Stimulated activated CD8-positive, alpha-beta memory T cell treated with anti-CD3 and anti-CD28 coated beads, Interleukin-2, amount 100 ng/mL, for 1 hour (primary cell): ENCODE measurements at places on chromosomes 7 and 10.

GRCh38 chr7:67918158-67918557, 921.5 kb downstream of the TYW1 start:
- no peak for DNase-seq

GRCh38 chr10:23015021-23015707, 80.2 kb upstream of the MSRB2 start:
- no peak for DNase-seq

- no peak for DNase-seq
Measured at GRCh38 chr10:133262696-133263095, 14.0 kb downstream of the ADAM8 start.

DNA sequence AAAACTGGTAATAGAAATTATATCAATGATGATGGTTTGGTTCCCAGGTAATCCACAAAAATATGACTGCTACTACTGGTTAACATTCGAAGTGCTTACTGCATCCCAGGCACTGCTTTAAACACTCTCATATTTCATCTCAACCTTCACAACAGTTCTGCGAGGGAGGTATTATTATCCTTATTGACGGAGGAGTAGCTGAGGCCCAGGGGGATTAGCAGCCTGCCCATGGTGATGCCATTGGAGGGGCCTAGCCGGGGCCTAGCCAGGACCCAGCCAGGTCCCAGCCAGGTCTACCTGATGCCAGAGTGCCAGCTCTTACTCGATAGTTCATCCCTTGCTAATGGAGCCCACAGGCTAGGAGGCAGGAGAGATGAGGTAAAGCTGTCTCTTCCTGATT, 217.1 kb downstream of the FAM107B start:
- DNase-seq, result no peak

DNA sequence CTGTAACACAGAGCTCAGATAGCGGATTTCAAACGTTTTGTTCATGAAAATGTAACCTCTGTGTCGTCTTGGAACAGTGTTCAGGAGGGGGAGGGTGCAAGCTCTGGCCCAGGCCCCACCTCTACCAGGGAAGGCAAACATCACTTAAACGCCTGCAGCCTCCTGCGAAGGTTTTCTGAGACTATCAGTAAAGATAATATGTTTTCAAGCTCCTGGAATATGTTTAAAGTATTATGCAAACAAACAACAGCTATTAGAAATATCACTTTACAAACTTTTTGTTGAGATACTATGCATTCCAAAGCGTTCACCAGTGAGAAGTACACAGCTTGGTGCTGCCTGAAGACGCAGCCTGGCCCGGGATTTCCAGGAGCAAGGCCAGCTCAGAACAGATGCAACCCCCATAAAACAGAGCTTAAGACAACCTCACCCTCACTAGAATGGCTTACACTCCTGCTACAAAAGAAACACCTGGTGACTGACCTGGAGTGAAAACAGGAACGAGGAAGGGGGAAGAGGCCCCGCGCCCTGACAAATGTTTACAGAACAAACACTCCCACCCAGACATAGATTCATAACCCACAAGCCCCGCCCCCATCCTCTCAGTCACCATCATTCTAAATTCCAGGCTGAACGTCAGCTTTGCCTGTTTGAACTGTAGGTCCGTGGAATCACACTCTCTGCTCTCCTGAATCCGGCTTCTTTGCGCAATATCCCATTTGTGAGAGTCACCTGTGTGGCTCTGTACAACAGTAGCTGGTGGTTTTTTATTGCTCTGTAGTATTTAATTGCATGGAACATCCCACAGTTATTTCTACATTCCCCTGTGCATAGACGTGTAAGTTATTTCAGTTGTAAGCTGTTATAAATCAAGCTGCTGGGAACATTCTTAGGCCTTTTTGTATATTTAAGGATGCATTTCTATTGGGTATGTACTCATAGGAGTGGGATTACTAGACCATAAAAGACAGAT, 155.0 kb downstream of the PTPRN2 start:
- no peak for DNase-seq

DNA sequence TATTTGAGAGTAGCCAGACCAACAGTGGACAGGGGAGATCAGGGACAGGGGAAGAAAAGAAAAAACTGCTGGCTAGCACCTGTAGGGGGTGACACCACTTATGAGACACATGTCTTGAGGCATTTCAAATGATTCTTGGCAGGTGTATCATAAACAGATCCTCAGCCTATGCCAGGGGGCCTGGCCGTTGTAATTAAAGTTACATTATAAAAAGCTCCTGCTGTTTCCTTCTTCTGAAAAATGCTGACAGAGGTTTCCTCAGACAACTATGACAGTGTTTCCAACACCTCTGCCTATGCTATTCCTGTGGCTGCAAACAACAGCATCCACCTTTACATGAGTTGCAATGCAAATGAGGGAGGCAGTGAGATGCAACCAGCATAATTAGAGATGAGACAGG, 281.0 kb upstream of the PTER start:
- no peak for DNase-seq

DNA sequence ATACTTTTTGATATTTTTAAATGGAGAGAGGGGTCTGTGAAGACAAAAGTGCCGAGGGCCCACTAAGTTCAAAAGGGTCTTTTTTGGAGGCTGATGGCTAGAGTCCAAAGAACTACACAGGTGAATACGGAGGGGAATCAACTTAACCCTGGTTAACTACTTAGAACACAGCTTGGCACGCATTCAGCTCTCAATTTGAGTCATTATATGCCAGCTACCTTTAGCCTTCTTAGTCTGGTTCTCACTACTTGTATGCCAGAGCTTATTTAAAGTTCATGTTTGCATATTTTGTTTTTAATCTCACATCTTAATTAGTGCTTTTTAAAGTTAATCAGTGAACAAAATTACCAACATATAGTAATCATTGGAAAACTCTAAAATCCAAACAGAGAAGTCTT, 80.8 kb downstream of the VWDE start:
- DNase-seq, result no peak

GRCh38 chr10:60253484-60253883, 136.2 kb downstream of the ANK3 start:
- no peak for DNase-seq

GRCh38 chr10:23314835-23315239, 29.8 kb downstream of the C10orf67 start:
- DNase-seq, result peak; percentile 12

- no peak for DNase-seq
Measured at GRCh38 chr7:79293655-79294142, 159.8 kb downstream of the MAGI2 start.

DNA sequence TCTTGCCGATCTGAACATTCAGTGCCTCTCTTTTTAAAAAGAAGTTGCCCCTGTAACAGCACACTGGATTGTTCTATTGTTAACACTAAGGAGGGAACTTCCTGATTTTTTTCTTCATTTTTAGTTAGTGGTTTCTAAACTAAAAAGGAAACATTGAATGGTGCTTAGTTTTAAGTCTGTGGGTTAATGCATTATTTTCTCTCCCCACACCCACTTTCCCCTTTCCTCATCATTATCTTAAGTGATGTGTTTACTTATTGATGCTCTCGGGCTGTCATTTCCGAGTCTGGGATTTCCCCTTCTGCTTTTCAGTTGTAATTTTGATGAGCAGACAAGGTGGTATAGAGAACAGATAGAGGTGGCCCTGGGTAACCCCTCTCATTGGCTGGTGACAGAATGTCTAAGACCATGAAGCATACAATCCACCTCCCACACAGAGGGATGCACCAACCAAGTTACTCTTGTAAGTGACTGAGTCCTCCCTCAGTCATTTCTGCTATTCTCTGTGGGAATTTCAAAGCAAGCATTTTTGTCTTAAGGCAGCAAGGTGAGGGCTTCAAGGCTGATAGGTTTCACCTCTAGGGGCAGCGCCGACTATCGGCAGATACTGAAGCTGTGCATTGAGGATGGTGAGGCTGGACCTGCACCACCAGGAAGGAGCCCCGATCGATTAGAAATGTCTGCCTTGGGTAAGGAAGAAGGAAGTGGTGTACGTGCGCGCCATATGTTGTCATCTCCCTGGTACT, 49.5 kb downstream of the CHN2 start:
- DNase-seq, result peak; percentile 16

DNA sequence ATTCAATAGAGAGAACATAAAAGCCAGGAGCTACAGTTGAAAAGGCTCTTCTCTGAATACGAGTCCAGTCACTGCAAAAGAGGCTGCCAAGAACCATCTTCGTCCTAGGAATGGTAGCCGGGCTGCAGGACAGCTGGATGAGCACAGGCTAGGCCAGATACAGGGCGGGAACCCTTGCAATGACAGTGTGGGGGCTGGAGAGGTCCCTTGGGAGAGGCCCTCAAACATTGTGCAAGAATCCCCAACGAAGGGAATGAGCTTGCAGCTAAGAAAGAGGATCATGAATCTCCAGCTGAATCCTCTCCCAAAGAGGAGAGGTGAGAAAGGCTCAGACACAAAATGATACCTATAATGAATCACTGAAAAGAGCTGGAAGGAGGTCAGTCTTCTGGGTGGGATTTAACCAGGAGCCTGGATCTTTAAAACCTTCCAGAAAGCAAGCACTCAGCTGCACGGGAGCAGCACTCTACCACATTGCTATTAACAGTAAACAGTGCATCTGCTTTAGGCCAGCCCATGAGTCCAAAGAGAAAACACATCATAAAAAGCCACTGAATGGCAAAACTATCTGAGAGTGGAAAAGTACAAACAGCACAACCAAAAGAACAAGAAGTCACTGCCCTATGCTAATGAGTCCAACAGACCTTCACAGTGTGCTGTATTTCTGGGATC, 287.9 kb downstream of the TNS3 start:
- DNase-seq, result no peak

GRCh38 chr10:61735882-61736281, 73.2 kb downstream of the CABCOCO1 start:
- no peak for DNase-seq

GRCh38 chr7:1040790-1041189, 3.6 kb upstream of the GPR146 start:
- DNase-seq, result no peak

DNA sequence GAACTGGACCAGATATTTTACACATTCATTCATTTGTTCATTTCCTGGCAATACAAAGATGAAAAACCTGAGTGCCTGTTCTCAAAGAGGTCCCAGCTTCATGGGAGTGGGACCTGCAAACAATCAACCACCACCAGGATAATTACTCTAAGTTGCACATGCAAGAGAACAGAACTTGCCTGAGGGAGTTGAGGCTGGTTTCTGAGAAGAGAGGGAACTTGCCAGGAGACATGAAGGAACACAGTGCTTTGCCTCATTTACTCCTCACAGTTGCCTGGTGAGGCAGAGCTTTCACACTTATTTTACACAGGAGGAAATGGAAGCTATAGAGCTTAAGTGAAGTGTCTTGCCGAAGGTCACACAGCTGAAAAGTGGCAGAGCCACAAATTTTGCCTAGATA, 170.1 kb downstream of the SORCS3 start:
- DNase-seq, result no peak

DNA sequence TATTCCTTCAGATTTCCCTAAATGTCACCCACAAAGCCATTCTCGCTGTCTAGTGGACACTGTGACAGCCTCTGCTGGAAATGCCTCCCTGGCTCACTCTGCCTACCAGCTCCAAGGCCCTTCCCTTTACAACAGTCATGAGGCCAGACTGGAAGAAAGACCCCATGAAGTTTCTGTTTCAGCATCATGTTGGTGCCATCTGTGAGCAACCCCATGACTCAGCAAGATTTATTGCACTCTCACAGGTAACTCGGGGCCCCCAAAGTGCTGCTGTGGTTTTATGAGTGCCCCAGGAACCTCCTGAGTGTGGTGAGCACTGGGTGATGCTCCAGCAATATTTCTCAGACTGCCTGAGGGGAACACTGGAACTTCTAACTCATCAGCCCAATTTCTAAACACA, 218.6 kb downstream of the ZNF33B start:
- DNase-seq, result no peak

- DNase-seq, result no peak
Measured at GRCh38 chr7:116139007-116139406, 71.3 kb upstream of the TES start.

GRCh38 chr7:45147858-45148652, 9.5 kb upstream of the RAMP3 start:
- no peak for DNase-seq

DNA sequence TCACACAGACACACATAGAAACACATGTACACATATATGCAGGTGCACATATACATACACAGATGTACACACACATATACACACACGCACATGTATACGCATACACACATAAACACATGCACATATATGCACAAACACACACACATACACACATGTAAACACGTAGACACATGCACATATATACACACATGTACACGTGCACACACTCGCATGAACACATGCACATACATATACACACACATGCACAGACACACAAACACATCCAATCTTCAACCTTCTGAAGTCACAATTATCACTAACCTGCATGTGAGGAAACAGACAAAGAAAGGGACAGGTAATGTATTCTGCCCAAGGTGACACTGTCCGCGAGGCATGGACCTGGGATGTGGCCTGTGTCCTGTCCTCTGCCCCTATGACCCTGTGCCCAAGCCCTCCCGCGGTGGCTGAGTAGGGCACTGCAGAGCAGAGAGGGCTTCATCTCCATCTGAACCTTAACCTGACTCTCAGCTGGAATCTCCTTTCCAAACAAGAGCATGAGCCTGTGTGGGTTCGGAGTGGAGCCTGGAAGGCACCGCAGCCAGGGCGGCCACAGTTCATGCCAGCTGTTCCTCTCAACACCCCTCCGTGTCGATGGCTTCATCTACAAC, 660.9 kb downstream of the SDK1 start:
- DNase-seq, result no peak

- DNase-seq, result no peak
Measured at GRCh38 chr7:116380025-116380424, 119.5 kb upstream of the CAV2 start.

- no peak for DNase-seq
Measured at GRCh38 chr10:82277591-82277990, 402.6 kb downstream of the NRG3 start.

- DNase-seq, result no peak
Measured at GRCh38 chr10:69878038-69878437, 76.3 kb downstream of the COL13A1 start.

GRCh38 chr10:14087566-14087965, 243.2 kb downstream of the FRMD4A start:
- no peak for DNase-seq

DNA sequence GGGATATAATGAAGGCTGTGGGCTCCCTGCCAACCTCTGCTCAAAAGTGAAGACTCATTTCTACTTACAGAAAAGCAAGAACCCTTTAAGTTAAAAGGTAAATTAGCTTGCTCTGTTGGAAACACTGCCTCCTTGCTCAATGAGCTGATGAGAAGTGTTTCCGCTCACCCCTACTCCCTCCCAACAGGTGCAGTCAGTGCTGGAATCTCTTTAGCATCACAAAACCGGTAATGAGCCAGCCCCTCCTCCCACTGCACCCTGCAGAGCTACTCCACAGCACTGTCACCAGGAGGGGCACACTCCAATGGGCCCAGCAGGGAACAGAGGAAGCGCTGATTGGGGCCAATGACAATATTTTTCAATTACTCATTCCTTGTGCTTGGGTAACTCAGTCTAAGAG, 262.5 kb downstream of the TCERG1L start:
- DNase-seq, result no peak
